ENCODE measurements at places on chromosomes 12 and 14.

GRCh38 chr14:31837031-31837430, 240.1 kb upstream of the ARHGAP5 start:
- no peak for DNase-seq

DNA sequence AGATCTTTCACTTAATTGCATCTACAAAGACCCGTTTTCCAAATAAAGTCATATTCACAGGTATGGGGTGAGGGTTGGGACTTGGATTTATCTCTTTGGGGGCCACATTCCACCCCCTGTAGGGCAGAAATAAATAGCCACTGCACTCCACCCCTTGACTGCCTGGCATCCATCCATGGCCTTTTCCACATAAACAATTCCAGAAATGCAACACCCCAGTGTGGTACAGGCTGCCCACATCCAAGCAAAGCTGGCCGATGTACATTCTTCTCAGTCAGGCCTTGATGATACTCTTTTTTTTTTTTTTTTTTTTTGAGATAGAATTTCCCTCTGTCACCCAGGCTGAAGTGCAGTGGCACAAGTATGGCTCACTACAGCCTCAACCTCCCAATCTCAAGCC, 12.9 kb downstream of the DGLUCY start:
- DNase-seq, result no peak

DNA sequence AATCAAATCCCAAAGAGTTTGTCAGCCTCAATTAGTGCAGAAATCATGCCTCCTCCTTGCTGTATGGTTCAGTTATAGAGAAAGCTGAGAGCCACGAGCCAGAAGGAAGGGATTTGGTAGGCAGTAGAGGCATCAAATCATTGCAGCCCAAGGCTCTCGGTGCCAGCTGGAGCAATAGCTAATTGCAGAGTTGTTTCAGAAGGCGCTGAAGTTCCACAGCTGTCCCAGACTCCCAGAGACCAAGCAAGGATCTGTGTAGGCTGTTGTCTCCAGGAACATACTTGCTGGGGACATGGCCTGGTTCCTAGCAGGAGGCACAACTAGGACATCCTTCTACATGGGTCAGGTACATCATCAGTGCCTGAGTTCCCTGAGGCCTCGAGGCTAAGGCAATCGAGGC, 80.4 kb upstream of the WSCD2 start:
- DNase-seq, result no peak

DNA sequence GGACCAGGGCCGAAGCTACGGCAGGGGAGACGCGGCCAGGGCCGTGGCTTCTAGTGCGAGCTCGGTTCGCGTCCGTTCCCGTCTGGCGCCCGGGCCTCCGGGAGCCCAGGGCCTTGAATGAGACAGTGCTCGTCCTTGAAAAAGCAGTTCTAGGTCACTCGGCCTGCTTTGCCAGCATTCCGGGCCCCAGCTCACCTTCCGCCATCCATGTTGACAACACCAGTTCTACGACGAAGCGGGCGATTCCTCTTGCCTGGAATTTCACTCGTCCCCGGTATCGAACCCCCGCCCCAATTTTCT, 4.5 kb downstream of the OR10AD1 start:
- DNase-seq, result no peak

- DNase-seq, result no peak
These were observed 305.6 kb downstream of the RPAP3 start for GRCh38 chr12:47400266-47400665.

GRCh38 chr12:109538191-109538863, 35.0 kb downstream of the MMAB start:
- DNase-seq, result no peak

GRCh38 chr12:19800884-19801283, 361.6 kb downstream of the AEBP2 start:
- DNase-seq, result no peak

- DNase-seq, result no peak
These were observed 8.5 kb downstream of the CDCA4 start for GRCh38 chr14:105012171-105012985.

- no peak for DNase-seq
These were observed 24.0 kb downstream of the PRDM4 start for GRCh38 chr12:107736914-107737313.

- DNase-seq, result no peak
These were observed 42.4 kb upstream of the VRK1 start for GRCh38 chr14:96754845-96755184.

- no peak for DNase-seq
These were observed 14.6 kb downstream of the C14orf132 start for GRCh38 chr14:96053600-96054381.

GRCh38 chr14:19799880-19800279, 3.7 kb upstream of the OR4N2 start:
- no peak for DNase-seq

GRCh38 chr12:104825408-104825807, 132.7 kb downstream of the SLC41A2 start:
- no peak for DNase-seq

DNA sequence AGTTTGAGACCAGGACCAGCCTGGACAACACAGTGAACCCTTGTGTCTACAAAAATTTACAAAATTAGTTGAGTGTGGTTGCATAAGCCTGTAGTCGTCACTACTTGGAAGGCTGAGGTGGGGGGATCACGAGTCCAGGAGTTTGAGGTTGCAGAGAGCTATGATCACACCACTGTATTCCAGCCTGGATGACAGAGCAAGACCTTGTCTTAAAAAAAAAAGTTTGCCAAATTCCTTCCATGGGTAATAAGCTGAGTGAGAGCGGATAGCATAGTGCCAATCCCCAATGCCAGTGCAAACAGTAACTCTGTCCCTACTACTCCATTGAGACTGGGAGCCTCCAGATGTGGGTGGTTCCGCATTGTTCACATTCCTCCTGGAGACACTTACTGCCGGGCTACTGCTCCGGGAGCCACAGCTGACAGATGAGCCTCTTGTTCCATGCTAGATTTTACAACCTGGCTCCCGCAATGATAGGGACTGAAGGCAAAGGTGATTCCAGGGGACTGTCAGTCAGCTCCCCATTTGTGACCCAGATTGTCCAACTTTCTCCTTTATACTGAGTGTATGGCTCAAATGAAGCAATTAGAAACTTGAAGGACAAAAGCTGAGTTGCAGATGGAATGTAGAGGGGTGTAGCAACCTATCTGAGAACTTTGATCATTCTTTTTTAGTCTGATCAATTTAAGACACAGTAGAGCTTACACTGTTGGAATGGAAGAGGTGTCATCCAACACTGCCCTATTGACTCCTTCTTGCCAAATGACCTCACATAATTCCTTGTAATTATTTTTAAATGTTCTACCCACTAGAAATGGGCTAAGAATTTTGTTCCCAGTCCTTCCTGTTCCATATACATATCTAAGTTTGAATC, 13.4 kb upstream of the FRMD6 start:
- DNase-seq, result no peak

GRCh38 chr12:123075646-123076171, 75.2 kb downstream of the PITPNM2 start:
- DNase-seq, result no peak

DNA sequence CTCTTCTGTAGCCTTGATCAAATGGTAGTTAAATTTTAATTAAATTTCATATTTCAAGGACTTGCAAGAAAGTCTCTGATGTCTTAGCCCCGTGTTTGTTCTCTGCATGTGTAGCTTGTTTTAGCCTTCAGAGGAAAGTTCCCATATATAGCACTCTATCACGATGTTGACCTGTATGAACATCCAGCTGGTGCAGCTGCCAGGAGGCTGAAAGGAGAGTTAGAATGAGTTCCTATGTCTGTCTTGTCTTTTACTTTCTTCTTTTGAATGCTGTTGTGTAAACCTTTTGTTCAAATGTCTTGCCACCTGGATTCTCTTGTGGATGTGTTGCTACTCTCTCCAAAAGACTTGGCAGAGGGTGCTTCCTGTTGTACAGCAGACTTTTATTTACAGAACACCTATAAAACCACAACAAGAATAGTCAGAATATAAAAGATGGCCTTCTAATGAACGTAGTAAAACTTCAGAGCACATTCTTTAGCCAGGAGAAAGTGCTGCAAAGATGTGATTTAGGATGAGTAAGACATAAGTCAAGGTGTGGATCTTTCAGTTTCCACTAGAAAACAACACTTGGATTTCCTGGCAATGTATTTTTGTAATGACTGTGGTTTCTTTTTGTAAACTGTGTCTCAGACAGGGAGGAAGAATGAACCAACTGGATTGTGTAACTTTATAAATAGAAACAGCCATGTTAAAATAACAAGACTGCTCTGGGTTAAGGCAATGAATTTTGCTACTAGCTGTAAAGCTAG, 17.2 kb downstream of the NAV3 start:
- no peak for DNase-seq

DNA sequence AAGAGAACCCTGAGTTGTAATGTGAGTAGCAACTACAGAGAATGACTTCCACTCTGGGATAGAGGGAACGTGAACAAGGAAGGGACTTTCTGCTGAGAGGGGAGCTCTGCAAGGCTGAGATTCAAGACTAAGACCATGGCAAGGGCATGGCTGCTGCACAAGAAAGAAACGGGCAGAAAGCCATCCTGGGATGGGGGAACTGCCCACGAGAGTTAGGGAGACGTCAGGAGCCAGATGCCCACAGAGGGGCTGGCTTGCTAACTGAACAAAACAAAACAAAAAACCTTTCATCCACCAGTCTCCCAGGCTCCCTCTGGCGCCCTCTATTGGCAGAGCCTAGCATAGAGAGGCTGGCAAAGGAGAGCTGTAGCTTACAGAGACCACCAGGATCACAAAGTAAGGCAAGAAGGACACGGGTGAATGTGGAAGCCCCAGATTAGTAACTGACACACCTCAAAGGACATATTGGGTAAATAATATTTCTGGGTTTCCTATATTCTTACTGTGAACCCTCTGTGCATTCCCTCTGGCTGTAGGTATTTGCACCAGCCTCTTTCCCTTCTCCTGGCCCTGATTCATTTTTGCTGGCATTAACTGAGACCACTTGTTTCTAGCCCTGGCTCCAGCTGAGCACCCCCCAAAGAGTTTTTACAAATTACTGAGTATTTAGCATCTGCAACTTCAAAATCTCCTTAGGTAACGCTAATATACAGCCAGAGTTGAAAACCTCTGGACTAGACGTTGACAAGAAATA, 338.3 kb downstream of the EMP1 start:
- DNase-seq, result peak; percentile 68

GRCh38 chr14:104700225-104700651, 10.8 kb downstream of the INF2 start:
- no peak for DNase-seq

GRCh38 chr12:13194401-13195110, 2.0 kb upstream of the EMP1 start:
- DNase-seq, result no peak

- DNase-seq, result no peak
These were observed 188.4 kb downstream of the PAH start for GRCh38 chr12:102728506-102729242.

DNA sequence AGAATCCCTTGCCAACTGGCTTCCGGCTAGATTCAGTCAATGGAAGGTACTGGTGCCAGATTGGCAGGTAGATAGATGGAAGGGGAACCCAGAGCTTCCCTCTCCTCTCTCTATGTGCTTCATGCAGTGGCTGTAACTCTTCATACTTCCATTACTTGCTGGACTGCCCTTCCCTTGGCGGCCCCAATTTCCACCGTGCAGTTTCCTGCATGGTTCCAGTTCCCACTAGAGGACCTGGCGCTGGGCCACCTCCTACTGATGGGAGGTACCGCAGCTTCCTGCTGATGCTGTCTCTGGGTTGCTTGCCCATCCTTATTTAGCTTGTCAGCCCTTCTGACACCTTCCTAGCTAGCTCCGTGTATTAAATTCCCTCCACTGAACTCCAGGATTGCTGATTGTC, 226.4 kb downstream of the ANO2 start:
- no peak for DNase-seq

GRCh38 chr14:93749076-93749420, 39.2 kb downstream of the PRIMA1 start:
- DNase-seq, result no peak

DNA sequence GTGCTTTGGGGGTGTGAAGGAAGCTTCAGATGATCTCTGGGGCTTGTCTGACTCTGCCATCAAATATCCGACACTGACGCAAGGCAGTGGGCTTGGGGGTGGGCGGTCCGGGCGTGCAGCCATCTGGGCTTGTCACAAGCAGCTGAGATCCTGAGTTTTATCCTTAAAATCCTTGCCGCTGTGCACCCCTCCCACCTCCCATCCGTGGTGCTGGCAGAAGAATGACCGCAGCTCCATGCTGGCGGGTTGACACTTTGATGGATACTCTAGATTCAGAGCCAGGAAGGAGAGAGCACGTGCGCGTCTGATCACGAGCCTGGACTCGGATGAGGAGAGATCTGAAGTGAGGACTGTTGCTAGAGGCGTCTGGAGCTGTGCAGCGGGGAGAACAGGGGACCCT, 3.0 kb downstream of the ZFYVE21 start:
- DNase-seq, result no peak

GRCh38 chr12:10540776-10541205, 35.1 kb downstream of the EIF2S3B start:
- DNase-seq, result no peak

GRCh38 chr12:102413396-102413795, 67.0 kb downstream of the IGF1 start:
- no peak for DNase-seq

DNA sequence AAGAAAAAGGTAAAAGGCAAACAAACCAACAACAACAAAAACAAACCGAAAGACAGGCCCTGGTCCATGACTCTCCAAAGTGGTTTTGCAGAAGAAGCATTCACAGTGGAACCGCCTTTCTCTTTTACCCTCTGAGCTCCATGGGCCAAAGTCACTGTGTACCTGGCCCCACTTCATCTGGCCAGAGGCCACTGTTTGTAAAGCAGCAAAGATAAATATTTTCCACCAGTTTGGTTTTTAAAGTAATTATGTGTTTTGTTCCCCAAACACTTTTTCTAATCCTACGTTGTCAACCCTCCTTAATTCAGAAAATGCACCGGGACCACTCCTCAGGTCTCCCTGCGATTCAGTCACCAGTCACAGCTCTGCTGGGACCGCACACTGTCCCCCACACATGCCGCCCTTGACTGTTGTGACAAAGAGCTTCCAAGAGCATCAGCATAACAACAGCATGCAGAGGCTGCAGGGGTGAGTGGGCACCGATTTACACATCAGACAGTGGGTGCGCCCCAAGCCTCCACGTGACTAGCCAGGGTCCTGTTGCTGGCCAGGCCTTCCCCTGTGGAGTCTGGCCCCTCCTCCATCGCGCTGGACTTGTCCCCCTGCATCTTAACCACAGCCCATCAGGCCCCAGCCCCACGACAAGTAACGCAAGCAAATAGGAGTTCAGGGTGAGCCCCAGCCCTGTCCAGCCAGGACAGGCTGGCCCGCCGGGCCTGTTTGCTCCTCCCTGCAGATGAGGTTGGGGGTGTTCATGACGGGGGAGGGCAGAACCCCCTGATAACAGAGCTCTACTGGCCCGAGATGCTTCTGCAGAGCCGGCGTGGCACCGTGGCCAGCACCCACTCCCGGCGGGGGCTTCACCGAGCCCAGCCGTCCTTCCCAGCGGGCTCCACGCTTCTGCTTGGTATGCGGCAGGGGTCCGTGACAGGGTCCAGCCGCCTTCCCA, 65.2 kb upstream of the DIO3 start:
- no peak for DNase-seq
